ENCODE measurements at places on chromosomes 2 and 18.

GRCh38 chr2:240401308-240401707 lies 34.2 kb upstream of the GPC1 start:
- no peaks in the 10 kb centered on the region for H3K4me1 ChIP-seq
- no peaks in the 10 kb centered on the region for H3K36me3 ChIP-seq
- H3K4me3 ChIP-seq, result no peak overlapping the region
- no peak overlapping the region for H3K27ac ChIP-seq

DNA sequence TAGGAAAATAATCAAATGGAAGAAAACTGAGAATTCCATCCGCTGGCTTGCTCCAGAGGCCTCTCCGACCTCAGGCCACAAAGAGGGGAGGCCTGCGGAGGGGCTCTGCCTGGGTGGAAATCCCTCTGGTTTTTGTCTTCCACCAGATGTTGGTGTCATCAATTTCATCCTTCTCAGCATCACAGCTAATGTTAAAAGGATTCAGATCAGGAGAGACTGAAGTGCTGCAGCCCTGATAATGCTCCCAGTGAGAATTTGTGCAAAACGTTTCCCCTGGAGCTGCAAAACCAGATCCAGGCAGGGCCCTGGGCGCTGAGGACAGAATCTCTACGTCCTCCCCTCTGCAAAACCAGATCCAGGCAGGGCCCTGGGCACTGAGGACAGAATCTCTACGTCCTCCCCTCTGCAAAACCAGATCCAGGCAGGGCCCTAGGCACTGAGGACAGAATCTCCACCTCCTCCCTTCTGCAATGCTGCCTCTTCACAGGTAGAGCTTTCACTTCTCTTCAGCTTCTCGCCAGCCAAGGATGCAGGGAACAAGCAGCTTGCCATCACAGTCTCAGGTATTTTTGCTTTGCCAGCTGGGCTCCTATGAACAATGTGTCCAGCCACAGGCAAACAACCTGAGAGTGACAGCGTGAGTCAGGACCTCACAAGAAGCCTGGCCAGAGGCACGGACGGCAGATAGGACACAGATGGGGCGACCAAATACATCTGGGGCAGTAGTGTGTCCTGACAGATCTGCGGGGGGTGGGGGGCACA lies 81.2 kb downstream of the TMEM18 start:
- no peak for DNase-seq
- H3K4me1 ChIP-seq, result no peaks in the 10 kb centered on the region
- H3K27ac ChIP-seq, result no peak overlapping the region
- no peaks in the 10 kb centered on the region for H3K36me3 ChIP-seq
- H3K27me3 ChIP-seq, result no peaks in the 10 kb centered on the region

DNA sequence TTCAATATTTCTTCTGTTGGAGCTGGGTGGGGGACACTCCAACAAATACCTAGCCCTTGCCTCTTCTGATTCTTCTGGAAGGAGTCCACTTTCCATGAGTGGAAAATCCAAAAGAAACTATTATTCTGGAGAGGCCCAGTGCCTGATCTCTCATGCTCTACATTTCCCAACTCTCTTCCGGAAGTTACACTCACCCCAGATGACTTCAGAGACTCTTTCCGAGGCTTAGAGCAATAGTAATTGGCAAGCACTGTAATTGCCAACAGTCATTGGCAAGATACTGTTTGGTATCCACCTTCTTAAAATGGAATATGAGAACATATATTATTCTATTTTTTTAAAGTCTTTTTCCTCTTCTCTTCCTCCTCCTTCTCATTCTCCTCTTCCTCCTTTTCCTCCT lies 60.5 kb upstream of the CYRIA start:
- no peak overlapping the region for H3K27ac ChIP-seq
- H3K4me3 ChIP-seq, result no peak overlapping the region
- no peaks in the 10 kb centered on the region for H3K36me3 ChIP-seq
- no peaks in the 10 kb centered on the region for H3K27me3 ChIP-seq
- no peak for DNase-seq
- no peaks in the 10 kb centered on the region for H3K4me1 ChIP-seq

DNA sequence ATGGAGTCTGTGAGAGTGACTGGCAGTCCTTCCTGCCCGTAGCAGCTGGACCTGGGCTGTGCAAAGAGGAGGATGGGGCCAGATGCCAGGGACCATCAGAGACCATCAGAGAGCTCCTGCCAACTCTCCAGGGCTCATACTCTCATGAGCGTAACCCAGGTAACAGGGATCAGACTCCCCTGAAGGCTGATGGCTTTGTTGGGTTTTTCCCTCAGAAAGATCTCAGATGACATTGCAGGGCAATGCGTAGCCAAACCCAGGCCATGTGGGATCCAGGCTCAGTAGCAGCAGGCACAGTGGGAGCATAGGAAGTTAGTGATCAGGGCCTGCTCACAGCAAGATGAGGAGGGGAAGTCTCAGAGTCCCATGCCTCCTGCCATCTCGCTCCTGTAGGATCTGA lies 218.0 kb downstream of the LOXHD1 start:
- no peak for DNase-seq
- no peak overlapping the region for H3K4me3 ChIP-seq
- no peak overlapping the region for H3K27ac ChIP-seq
- H3K36me3 ChIP-seq, result no peaks in the 10 kb centered on the region
- H3K27me3 ChIP-seq, result no peaks in the 10 kb centered on the region

DNA sequence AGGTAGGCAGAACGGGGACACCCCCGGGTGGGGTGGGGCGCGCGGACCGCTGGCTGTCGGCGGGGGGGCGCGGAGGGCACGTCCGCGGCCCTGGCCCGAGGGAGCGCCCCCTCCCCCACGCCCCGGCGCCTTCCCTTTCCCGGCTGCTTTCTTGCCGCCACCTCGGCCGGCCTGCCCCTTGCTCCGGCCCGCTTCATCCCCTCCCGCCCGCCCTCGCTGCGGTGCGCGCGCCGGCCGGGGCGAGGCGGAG lies 443 bp downstream of the VAPA start:
- no peaks in the 10 kb centered on the region for H3K36me3 ChIP-seq
- DNase-seq, result no peak
- H3K27me3 ChIP-seq, result peaks cover 16% of the 10 kb centered on the region
- peak overlapping the region; percentile 86 for H3K27ac ChIP-seq
- peaks cover 9% of the 10 kb centered on the region for H3K4me1 ChIP-seq

DNA sequence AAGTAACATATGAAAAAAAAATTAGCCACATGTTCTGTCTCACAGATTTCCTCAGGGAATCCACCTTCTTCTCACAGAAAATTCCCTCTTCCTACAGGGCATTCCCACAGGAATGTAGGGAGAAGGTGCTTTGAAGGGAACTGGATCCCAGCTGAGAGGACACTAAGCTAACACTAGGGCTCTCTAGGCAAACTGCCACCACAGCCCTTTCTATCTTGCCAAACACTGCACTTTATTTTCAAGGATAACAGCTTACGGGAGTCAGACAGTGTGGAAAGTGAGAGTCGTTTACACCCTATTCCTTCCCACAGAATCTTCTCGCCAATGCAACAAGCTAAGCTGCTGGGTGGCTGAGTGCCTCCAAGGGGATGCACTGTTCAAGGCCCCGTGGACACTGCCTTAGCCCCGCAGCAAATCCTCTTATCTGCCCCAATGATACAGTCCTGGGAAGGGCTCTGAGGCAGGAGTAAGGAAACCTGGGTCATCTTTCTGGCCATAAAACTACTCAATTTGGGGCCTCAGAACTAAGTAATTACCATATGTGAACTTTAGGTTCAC lies 76.9 kb downstream of the CCDC93 start:
- H3K4me3 ChIP-seq, result no peak overlapping the region
- no peak for DNase-seq
- H3K27ac ChIP-seq, result no peak overlapping the region
- no peaks in the 10 kb centered on the region for H3K27me3 ChIP-seq

DNA sequence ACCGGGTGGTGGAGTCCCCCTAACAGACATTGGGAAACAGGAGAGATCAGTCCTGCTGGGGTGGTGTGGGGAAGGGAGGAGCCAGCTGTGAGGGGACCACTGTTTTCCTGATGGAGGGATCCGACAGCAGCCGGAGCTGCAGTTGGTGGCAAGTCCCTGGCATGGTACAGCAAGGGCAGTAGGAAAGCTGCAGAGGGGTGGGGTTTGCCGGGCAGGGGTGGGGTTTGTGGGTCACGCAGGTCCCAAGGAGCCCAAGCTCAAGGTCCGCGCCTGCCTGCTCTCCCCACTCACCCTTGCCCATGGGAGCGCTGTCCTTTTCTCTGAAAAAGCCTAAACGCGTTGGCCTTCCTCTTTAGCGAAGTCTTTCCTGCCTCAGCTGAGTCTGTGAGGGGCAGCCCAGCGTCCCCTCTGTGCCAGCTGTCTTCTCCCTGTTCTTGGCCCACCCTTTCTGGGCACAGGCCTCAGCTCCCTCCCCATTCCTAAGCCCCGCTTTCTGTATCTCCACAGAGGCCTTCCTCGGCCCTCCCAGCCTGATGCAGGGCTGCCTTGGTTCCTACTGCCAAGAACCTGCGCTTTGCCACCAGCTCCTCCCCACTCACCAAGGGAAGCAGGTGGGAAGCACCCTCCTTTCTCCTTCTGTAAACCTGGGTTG lies 29.3 kb upstream of the INHBB start:
- H3K4me1 ChIP-seq, result no peaks in the 10 kb centered on the region
- no peak overlapping the region for H3K4me3 ChIP-seq
- H3K27ac ChIP-seq, result no peak overlapping the region
- no peaks in the 10 kb centered on the region for H3K36me3 ChIP-seq
- H3K27me3 ChIP-seq, result no peaks in the 10 kb centered on the region
- DNase-seq, result no peak

DNA sequence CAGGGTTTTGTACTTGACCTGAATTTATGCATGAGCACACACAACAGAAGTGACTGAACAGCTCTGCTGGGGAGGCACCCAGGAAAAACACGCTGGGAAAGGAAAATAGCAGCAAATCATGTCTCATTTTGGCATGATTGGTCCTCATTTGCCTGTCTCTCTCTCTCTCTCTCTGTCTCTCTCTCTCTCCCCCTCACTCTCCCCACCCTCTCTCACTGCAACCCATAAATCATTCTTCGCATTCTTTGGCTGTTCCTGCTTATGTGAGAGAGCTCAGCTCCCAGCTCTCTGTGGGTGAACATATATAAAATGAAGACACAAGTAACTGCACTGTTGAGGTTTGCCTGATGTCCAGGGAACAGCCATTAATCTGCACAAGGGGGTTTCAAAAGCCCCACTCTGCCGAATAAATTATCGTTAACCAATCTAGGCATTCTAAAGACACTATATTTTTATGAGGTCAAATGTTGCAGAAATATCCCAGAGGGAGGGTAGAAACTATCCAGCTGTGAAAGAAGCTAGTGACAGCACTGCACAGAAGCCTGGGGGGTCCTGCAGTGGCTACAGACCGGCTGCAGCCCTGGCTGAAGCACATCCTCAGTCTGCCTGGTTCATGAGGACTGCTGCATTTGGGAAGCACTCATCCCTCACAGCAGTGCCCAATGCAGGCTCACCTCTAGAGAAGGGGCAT lies 260.3 kb downstream of the AFF3 start:
- H3K27ac ChIP-seq, result peak overlapping the region; percentile 92
- no peaks in the 10 kb centered on the region for H3K27me3 ChIP-seq
- no peaks in the 10 kb centered on the region for H3K4me1 ChIP-seq
- no peaks in the 10 kb centered on the region for H3K36me3 ChIP-seq
- H3K4me3 ChIP-seq, result no peak overlapping the region
- no peak for DNase-seq

DNA sequence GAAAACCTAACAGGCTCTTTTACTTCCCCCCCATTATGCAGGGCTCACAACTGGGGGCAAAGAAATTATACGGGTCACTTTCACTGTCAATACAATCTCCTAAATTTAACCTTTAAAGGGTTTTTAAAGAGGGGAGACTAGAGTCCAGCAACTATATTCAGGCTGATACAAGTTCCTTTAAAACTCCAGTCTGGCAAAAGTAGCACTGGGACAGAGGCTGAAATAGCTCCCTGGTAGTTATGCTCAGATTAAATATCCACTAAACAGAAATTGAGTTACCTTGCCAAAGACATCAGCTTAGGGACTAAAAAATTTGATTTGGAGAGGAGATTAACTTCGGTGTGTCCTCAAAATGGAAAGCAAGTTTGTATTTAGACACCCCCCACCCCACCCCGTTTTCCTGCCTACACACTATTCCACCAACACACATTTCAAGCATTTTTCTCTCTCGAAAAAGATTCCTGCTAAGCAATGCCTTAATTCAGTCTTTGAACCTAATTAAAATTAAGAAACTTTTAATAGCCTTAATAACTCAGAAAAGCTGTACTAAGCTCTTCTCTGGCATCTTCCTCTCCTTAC lies 127.2 kb downstream of the OSBPL1A start:
- H3K27me3 ChIP-seq, result no peaks in the 10 kb centered on the region
- H3K27ac ChIP-seq, result no peak overlapping the region
- H3K36me3 ChIP-seq, result no peaks in the 10 kb centered on the region

DNA sequence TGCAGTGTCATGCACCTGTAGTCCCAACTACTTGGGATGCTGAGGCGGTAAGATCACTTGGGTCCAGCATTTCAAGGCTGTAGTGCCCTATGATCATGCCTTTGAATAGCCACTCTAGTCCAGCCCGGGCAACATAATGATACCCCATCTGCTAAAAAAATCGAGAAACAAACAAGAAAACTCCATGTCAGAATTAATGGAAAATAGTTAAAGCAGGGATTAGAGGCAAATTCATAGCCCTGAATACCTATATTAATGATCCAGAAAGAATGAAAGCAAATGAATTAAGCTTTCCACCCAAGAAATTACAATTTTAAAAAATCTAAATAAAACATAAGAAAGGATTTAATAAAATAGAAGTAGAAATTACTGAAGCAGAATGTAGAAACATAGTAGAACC lies 143.0 kb downstream of the MYO3B start:
- no peaks in the 10 kb centered on the region for H3K27me3 ChIP-seq
- H3K27ac ChIP-seq, result no peak overlapping the region

Measured in endodermal cell (in vitro differentiated cells).